ENCODE measurements at places on chromosomes 5 and 9.

GRCh38 chr5:177427211-177427822 is 841 bp downstream of the GRK6 start:
- peaks cover 10% of the 10 kb centered on the region for H3K36me3 ChIP-seq
- H3K4me1 ChIP-seq: peaks cover 38% of the 10 kb centered on the region
- no peaks in the 10 kb centered on the region for H3K27me3 ChIP-seq
- H3K4me3 ChIP-seq: peak overlapping the region; percentile 94

- H3K4me3 ChIP-seq: no peak overlapping the region
- H3K27ac ChIP-seq: no peak overlapping the region
- H3K27me3 ChIP-seq: peaks cover 2% of the 10 kb centered on the region
- no peaks in the 10 kb centered on the region for H3K36me3 ChIP-seq
Observed at GRCh38 chr5:83408719-83409118, 62.8 kb upstream of the VCAN start.

DNA sequence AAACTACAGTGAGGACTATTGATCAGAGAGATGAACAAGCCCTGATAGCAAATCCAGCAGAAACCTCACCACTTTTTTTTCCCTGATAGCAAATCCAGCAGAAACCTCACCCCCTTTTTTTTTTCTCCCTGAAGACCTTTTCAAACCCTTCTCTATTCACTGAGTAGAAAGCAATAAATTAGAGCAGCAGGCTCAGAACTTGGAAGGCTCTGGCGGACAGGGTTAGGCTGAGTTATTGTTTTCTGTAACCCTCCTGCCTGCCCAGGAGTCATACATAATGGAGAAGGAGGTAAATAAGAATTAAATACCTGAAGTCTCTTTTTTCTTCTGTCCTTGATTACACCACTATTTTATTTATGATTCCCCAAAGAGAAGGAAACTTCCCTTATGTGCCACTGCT is 136.3 kb upstream of the SNX2 start:
- no peak overlapping the region for H3K4me3 ChIP-seq
- H3K27me3 ChIP-seq: no peaks in the 10 kb centered on the region
- DNase-seq: no peak
- peaks cover 2% of the 10 kb centered on the region for H3K4me1 ChIP-seq

DNA sequence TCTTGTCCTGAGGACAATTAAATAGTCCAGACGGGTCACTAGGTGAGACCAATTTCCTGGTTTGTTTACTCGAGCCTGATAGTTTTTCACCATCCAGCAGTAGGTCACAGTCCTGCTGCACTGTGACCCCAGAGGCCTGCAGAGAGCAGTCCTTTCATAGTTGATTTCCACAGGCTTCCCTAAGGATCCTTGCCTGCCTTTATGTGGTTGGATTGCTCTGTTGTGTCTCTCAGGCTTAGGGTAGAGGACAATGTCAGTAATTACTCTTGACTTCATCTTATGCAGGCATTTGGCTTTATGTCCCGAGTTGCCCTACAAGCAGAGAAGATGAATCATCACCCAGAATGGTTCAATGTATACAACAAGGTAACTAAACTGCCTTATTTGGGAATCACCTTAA is 9.0 kb upstream of the CATSPER3 start:
- peaks cover 20% of the 10 kb centered on the region for H3K36me3 ChIP-seq
- H3K27me3 ChIP-seq: no peaks in the 10 kb centered on the region
- no peak overlapping the region for H3K4me3 ChIP-seq
- no peak for DNase-seq

- H3K4me3 ChIP-seq: no peak overlapping the region
- H3K36me3 ChIP-seq: no peaks in the 10 kb centered on the region
- H3K4me1 ChIP-seq: no peaks in the 10 kb centered on the region
- H3K27ac ChIP-seq: no peak overlapping the region
- no peaks in the 10 kb centered on the region for H3K27me3 ChIP-seq
Observed at GRCh38 chr5:16057277-16057676, 122.3 kb downstream of the MARCHF11 start.

- H3K36me3 ChIP-seq: no peaks in the 10 kb centered on the region
- H3K4me3 ChIP-seq: no peak overlapping the region
- H3K4me1 ChIP-seq: no peaks in the 10 kb centered on the region
- H3K27ac ChIP-seq: no peak overlapping the region
Observed at GRCh38 chr9:115103746-115104477, 14.0 kb downstream of the TNC start.

- H3K4me3 ChIP-seq: no peak overlapping the region
- H3K27me3 ChIP-seq: no peaks in the 10 kb centered on the region
- H3K4me1 ChIP-seq: no peaks in the 10 kb centered on the region
- H3K27ac ChIP-seq: peak overlapping the region; percentile 0
Observed at GRCh38 chr9:104850786-104851545, 77.0 kb downstream of the ABCA1 start.

GRCh38 chr5:1390861-1391600 is 46.1 kb upstream of the CLPTM1L start:
- no peak overlapping the region for H3K4me3 ChIP-seq
- H3K27ac ChIP-seq: no peak overlapping the region
- H3K4me1 ChIP-seq: peaks cover 17% of the 10 kb centered on the region
- DNase-seq: no peak
- no peaks in the 10 kb centered on the region for H3K36me3 ChIP-seq

DNA sequence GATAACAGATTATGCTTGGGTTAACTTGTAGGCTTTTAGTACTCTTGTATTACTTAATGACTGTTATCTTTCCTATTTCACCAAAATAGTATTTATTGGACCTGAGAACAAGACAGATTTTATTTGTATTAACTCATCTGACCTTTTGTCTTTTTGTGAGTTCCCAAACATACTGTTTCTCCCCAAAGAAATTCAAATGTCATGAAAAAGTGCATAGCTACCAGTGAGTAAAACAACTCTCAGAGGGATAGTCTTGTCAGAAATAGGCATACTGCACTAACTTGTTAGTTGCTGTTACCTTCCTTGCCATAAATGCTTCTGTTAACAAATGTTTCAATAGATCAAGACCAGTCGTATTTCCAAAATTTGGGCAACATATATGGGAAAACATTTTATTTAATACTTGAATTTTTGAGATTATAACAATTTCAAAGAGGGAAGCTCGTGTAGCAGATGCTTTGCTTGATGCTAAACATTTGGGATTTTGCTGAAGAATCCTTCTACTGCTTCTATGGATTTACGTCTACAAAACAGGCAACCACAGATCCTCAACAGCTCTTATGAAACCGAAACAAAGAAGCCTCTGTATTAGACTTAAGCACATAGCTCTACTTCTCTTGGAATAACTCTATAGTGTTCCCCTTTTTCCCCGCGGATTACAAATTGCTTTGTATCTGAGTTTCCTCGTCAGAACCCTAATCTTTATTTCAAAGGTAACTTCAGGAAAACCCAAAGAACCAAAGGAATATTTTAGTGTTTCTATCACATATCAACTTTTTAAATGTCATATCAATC is 248.8 kb downstream of the MCTP1 start:
- H3K4me1 ChIP-seq: no peaks in the 10 kb centered on the region
- H3K27me3 ChIP-seq: peaks cover 2% of the 10 kb centered on the region
- no peak overlapping the region for H3K4me3 ChIP-seq
- DNase-seq: no peak
- H3K36me3 ChIP-seq: no peaks in the 10 kb centered on the region

DNA sequence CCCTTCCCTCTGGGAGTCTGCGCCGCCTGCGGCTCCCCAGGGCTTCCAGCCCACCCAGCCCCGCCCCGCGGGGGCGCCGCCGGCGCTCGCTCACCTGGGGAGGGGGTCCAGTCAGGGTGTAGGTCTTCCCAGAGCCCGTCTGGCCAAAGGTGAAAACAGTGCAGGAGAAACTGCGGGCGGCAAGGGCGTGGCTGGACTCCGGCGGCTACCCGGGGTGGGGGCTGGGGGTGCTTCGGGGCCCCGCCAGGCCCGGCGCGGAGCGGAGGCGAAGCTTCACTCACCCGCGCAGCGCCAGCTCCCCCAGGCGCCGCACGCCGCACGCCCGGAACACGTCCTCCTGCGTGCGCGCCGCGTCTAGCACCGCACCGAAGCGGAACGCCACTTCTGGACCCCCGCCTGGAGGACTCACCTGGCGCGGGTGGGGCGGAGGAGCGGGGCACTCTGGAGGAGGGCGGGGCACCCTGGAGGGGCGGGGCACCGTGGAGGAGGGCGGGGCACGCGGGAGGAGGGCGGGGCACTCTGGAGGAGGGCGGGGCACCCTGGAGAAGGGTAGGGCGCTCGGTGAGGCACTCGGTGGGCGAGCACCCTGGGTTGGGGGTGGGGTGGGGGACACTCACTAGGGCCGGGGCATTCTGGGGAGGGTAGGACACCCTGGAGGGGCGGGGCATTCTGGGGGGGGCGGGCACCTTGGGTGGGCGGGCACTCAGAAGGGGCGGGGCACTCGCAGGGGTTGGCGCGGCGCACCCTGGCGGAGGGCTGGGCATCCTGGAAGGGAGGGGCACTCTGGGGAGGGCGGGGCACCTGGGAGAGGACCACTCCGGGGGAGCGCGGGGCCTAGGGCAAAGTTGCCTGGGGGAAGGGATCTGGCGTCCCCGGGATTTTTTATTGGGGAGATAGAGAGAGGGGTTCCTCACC is 814 bp downstream of the KIF12 start:
- H3K4me1 ChIP-seq: peaks cover 7% of the 10 kb centered on the region
- DNase-seq: no peak
- H3K27ac ChIP-seq: no peak overlapping the region

DNA sequence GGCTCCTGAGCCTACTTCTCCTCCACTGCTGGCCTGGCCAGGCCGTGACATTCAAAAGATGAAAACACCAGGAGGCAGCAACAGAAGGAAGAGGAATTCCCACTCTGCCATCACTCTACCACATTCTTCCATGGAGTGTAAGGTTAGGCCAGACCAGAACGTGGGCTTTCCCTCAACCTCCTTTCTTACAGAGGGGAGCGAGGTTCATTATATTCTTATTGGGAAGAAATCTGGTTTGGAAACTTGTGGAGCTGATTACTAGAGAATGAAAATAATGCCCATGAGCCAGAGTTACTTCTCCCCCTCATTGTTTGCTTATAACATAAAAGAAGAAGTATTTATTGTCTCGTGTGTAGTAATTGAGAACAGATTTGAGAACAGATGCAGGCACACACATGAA is 136.3 kb upstream of the BASP1 start:
- H3K27me3 ChIP-seq: no peaks in the 10 kb centered on the region
- no peaks in the 10 kb centered on the region for H3K36me3 ChIP-seq
- no peak for DNase-seq
- H3K4me3 ChIP-seq: no peak overlapping the region
- no peaks in the 10 kb centered on the region for H3K4me1 ChIP-seq

DNA sequence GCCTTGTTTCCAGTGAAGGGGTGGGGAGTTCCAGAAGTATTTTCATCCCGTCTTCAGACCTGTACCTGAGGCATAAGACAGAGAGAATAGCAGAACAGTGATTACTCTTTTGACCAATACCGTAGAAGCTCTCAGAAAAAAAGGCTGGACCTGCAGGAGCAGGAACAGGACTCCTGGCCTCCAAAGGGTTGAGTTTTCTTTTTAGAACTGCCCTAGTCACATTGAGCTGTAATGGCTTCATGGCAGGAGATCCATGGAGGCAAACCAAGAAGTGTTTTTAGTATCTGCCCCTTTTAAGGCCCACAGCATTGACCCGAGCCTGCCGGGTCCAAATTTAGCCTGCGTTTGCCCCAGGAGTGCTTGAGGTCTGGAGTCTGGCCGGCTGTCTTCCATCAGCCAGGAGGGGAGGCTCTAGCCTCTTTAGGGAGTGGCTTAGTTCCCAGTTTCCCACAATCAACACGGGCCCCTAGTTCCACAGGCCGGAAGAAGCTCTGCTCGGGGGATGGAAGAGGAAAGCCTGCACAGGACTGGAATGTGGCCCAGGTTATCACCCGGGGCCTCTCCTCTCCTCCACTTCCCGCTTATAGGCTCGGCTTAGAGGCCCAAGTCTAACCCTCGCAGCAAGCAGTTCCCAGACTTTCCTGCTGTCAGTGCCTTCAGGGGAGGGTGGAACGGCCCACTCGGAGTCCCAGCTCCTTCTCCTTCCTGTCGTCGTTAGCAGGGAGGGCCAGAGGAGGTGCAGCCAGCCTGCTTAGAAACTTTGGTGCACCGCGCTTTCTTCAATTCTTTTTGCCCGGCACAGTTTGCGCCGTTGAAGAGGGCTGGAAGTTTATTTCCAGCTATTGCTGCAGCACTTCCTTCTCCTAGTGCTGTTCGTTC is 80.7 kb downstream of the C9orf152 start:
- no peaks in the 10 kb centered on the region for H3K27me3 ChIP-seq
- H3K4me1 ChIP-seq: peaks cover 88% of the 10 kb centered on the region
- H3K4me3 ChIP-seq: peak overlapping the region; percentile 68
- peak overlapping the region; percentile 89 for H3K27ac ChIP-seq

- no peaks in the 10 kb centered on the region for H3K4me1 ChIP-seq
- H3K4me3 ChIP-seq: no peak overlapping the region
- no peaks in the 10 kb centered on the region for H3K27me3 ChIP-seq
- DNase-seq: no peak
Observed at GRCh38 chr5:161382685-161383084, 163.8 kb downstream of the GABRB2 start.

GRCh38 chr5:82754036-82754746 is 323.0 kb downstream of the TMEM167A start:
- no peaks in the 10 kb centered on the region for H3K36me3 ChIP-seq
- H3K27ac ChIP-seq: no peak overlapping the region
- no peak for DNase-seq
- H3K27me3 ChIP-seq: no peaks in the 10 kb centered on the region
- H3K4me3 ChIP-seq: no peak overlapping the region

DNA sequence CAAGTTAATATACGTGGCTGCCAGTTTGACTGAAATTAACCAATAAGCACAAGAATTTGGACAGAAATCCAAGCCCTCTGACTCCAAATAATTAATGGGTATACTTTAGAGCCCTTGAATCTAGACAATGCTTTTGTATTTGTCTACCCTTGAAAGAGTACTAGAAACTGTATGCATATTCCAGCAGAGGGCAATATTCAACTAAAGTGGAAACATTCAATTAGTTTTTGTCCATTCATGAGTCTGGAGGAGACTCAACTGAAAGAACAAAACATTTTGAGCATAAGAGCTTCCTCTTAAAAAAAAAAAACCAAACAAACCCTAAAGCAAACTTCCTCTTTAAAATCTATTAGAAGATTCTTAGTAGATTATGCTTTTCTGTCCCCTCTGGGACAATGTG is 157.8 kb downstream of the ARHGEF28 start:
- H3K27ac ChIP-seq: no peak overlapping the region
- DNase-seq: no peak
- H3K4me1 ChIP-seq: no peaks in the 10 kb centered on the region
- no peaks in the 10 kb centered on the region for H3K36me3 ChIP-seq
- H3K27me3 ChIP-seq: peaks cover 7% of the 10 kb centered on the region

GRCh38 chr9:18184401-18184800 is 289.6 kb upstream of the ADAMTSL1 start:
- H3K27me3 ChIP-seq: no peaks in the 10 kb centered on the region
- no peak overlapping the region for H3K4me3 ChIP-seq
- DNase-seq: no peak
- no peaks in the 10 kb centered on the region for H3K4me1 ChIP-seq
- H3K36me3 ChIP-seq: no peaks in the 10 kb centered on the region

DNA sequence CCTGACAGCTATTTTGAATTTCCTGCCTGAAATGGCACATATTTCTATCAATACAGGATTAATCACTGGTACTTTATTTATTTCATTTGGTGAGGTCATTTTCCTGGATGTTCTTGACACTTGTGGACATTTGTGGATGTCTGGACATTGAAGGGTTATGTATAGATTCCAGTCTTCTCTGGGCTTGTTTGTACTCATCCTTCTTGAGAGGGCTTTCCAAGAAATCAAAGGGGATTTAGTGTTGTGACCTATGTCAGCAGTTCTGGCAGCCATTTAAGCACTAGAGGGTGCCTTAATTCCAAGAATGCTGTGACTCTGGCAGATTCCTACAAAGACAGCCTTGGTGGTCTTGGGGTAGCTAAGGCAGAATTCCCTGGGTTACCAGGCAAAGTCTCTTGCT is 259.7 kb downstream of the CSNK1G3 start:
- H3K27ac ChIP-seq: no peak overlapping the region
- peaks cover 2% of the 10 kb centered on the region for H3K36me3 ChIP-seq
- H3K4me1 ChIP-seq: no peaks in the 10 kb centered on the region
- H3K4me3 ChIP-seq: no peak overlapping the region
- DNase-seq: no peak

Data from memory B cell (primary cell).